Cardiac ventricle fibroblast (primary cell): ENCODE measurements at places on chromosomes 11 and 22. TPM values are rescaled to one million over a fixed set of nuclear protein-coding genes. Genes with fewer than 3 reads are reported as not detected.

Gene SCARF2
- total RNA-seq: 62.6 and 66.8 TPM in 2 replicates

Gene ABCG4
- 0.10 and 0.31 TPM in 2 replicates for total RNA-seq

Gene C11orf98
- 24.8 and 38.0 TPM in 2 replicates for total RNA-seq

Gene OR5F1
- not detected in 2 replicates for total RNA-seq

Gene C1QTNF6
- 35.8 and 35.9 TPM in 2 replicates for total RNA-seq

Gene C11orf86
- total RNA-seq: not detected in 2 replicates

Gene ACRV1
- not detected in 2 replicates for total RNA-seq

Gene DGCR6
- total RNA-seq: 0.20 TPM in 1 of 2 replicates, not detected in the other

Gene GGTLC2
- not detected in 2 replicates for total RNA-seq

Gene SLCO2B1
- 0.37 and 0.59 TPM in 2 replicates for total RNA-seq

Gene AIFM3
- 0.56 and 1.5 TPM in 2 replicates for total RNA-seq

Gene PARVG
- not detected in 2 replicates for total RNA-seq

Gene PLA2G3
- total RNA-seq: not detected in 2 replicates

Gene RAG2
- not detected in 2 replicates for total RNA-seq

Gene FADS1
- 30.2 and 37.8 TPM in 2 replicates for total RNA-seq

Gene FOXRED2
- 13.6 and 14.9 TPM in 2 replicates for total RNA-seq

Gene GAL
- 0.25 and 1.5 TPM in 2 replicates for total RNA-seq

Gene ME3
- 22.0 and 25.9 TPM in 2 replicates for total RNA-seq

Gene SCGB1D2
- total RNA-seq: not detected in 2 replicates

Gene CRELD2
- 55.3 and 57.2 TPM in 2 replicates for total RNA-seq

Gene MIOX
- total RNA-seq: not detected in 2 replicates

Gene OR8G5
- not detected in 2 replicates for total RNA-seq

Gene F2
- not detected in 2 replicates for total RNA-seq

Gene KRTAP5-10
- not detected in 2 replicates for total RNA-seq

Gene PUS3
- total RNA-seq: 11.2 and 12.0 TPM in 2 replicates

Gene MLC1
- 0.54 and 0.87 TPM in 2 replicates for total RNA-seq

Gene OR51B5
- not detected in 2 replicates for total RNA-seq

Gene CCDC15
- 0.56 and 0.64 TPM in 2 replicates for total RNA-seq

Gene TYR
- not detected in 2 replicates for total RNA-seq

Gene MMP8
- not detected in 2 replicates for total RNA-seq

Gene NRIP3
- total RNA-seq: 0.25 and 0.34 TPM in 2 replicates

Gene OR4C6
- not detected in 2 replicates for total RNA-seq

Gene PRG2
- not detected in 2 replicates for total RNA-seq

Gene SESN3
- 37.4 and 45.5 TPM in 2 replicates for total RNA-seq

Gene ACTN3
- 0.06 TPM in 1 of 2 replicates, not detected in the other for total RNA-seq

Gene SPDYC
- total RNA-seq: not detected in 2 replicates

Gene TMPRSS6
- total RNA-seq: not detected in 2 replicates

Gene TOB2
- total RNA-seq: 38.7 and 42.7 TPM in 2 replicates

Gene NKAPD1
- 13.3 and 18.9 TPM in 2 replicates for total RNA-seq

Gene FXYD2
- 0.34 TPM in 1 of 2 replicates, not detected in the other for total RNA-seq

Gene ADM
- total RNA-seq: 108 and 159 TPM in 2 replicates

Gene SLC43A1
- 23.5 and 25.3 TPM in 2 replicates for total RNA-seq

Gene RFPL3
- not detected in 2 replicates for total RNA-seq

Gene CHEK1
- 9.0 and 9.4 TPM in 2 replicates for total RNA-seq

Gene VPREB1
- not detected in 2 replicates for total RNA-seq

Gene TIMP3
- total RNA-seq: 121 and 131 TPM in 2 replicates

Gene DKK3
- 74.8 and 79.1 TPM in 2 replicates for total RNA-seq

Gene TSPAN32
- total RNA-seq: not detected in 2 replicates

Gene DNAJB13
- total RNA-seq: not detected in 2 replicates

Gene MUC15
- total RNA-seq: not detected in 2 replicates

Gene PNPLA5
- total RNA-seq: not detected in 2 replicates

Gene ART1
- not detected in 2 replicates for total RNA-seq
